ENCODE measurements at places on chromosomes 13 and 19.

GRCh38 chr19:5103061-5103701, 134.3 kb downstream of the KDM4B start:
- DNase-seq = no peak

GRCh38 chr13:80305737-80306136, 35.2 kb downstream of the SPRY2 start:
- DNase-seq = no peak

DNA sequence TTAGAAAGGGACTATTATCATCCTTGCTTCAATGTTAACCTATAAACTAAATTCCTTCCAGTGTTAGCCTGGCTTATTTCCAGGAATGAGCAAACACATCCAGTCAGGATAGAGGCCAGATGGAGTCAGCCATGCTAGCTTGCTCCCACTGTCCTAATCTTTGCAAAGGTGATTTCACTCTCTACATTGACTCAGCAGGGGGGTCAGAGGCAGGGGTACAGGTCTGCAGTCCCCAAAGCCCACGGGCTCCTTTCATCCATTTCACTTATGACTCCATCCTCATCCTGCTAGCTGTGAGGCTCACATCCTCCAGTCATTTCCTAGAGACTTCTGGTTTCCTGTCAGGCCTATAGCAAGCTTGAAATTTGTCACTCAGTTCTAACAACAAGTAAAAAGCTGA, 63.4 kb upstream of the CEACAM8 start:
- no peak for DNase-seq

DNA sequence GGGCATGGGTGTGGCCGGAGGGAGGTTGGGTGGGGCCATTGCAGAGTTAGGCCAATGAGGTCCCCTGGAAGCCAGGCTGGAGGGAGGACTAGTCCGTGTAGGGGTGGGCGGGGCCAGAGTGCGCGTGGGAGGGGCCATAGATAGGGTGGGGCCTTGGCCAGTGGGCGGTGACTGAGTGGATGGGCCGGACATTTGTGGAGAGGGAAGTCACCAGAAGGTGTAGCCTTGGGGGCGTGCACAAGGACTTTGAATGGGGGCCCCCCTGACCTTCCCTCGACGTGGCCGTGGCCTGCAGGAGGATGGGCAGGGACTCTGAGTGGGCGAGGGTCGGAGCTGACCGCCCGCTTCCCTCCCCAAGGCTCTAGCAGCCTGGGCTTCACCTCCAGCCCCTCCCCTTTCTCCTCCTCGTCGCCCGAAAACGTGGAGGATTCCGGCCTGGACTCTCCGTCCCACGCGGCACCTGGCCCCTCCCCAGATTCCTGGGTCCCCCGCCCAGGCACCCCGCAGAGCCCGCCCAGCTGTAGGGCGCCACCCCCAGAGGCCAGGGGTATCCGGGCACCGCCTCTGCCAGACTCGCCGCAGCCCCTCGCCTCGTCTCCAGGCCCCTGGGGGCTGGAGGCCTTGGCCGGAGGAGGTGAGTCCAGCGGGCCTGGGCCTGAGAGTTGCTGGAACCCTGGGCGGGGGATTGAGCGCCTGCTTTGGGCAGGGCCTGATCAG, 16.5 kb upstream of the B3GNT3 start:
- DNase-seq = no peak

DNA sequence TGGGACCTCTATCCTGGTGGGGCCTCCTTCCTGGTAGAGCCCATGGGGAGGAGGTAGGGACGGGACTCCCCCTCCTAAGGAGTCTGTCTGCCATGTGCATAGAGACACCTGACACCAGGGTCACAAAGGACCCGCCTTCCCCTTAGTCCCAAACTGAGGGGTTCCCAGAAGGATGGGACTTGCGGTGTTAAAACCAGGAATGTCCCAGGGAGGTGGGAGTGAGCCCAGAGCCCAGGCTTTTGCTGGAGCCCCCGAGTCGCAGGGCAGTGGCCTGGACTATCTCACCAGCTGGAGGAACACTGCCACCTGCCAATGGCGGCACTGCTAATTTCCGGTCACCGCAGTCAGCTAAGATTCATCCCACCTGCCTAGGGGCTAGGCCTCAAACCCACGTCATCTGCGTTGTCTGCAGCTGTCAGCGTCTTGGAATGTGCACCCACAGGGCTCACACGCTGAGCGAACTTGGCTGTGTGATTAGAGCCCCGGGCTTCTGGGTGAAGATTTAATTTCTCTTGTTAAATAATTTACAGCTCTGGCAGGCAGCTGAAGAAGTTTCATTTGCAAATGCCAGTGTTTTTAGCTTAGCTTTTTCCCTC, 31.9 kb upstream of the ATP11A start:
- no peak for DNase-seq

DNA sequence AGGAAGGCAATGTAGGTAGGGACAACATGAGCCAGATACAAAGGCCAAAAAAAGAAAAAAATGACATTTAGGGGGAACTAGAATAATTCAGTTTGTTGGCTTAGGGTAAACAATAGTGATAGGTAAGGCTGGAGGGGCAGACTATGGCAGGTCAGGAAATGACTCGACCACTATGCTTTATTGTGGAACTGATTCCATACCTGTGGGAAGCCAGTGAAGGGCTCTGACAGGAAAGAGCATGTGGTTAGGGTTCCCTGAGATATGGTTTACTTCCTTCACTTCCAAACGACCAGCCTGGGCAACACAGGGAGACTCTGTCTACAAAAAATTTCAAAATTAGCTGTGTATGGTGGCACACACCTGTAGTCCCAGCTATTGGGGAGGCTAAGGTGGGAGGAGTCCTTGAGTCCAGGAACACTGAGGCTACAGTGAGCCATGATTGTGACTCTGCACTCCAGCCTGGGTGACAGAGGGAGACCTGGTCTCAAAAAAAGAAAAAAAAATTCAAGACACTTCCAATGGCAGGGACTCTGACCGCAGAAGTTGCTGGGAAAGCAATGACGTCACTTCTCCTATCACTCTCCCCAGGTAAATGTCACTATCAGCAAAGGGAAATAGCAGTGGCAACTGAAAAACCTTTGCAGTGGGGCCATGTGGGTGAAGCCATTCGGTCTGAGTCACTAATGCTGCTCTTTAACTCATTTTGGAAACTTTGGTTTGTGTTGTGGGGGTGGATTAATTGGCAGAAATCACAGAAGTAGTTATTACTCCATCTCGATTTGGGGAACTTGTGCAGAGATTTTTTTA, 192.8 kb upstream of the TSC22D1 start:
- DNase-seq = no peak

- DNase-seq = no peak
Measured at GRCh38 chr13:63093907-63094469, 1678.3 kb upstream of the PCDH20 start.

DNA sequence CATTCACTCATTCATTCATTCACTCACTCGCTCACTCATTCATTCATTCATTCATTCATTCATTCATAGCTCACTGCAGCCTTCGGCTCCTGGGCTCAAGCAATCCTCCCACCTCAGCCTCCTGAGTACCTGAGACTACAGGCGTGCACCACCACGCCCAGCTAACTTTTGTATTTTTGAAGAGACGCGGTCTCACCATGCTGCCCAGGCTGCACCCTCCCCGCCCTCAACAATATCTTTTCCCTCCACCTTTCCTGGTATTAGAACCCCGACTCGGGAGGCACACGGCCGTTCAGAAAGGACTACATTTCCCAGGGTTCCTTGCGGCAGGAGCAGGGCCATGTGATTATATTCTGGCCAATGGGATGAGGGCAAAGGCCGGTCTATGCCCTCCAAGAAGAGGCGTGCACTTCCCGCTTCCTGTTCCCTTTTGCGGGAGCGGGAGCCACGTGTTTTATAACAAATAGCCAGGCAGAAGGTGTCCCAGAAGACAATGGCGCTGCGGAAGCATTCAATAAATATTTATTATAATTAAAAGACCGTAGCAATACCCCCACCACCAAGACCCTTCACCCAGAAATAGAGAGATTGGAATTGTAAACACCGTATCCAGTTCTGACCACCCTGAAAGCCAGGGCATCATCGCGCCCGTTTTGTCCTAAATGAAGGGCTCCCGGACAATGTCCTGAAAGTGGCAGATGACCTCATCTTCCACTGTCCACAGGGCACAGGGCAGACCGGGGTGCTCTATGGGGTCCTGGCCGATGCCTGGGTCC, 15.9 kb downstream of the TICAM1 start:
- peak; percentile 51 for DNase-seq
